ENCODE measurements at places on chromosomes 4 and X. TPM values are rescaled to one million over a fixed set of nuclear protein-coding genes. Genes with fewer than 3 reads are reported as not detected.

GRCh38 chrX:54540289-54540688, 10.3 kb downstream of the GNL3L start:
- no peak for DNase-seq

GRCh38 chr4:41719417-41719816, 29.1 kb downstream of the PHOX2B start:
- no peak for DNase-seq

DNA sequence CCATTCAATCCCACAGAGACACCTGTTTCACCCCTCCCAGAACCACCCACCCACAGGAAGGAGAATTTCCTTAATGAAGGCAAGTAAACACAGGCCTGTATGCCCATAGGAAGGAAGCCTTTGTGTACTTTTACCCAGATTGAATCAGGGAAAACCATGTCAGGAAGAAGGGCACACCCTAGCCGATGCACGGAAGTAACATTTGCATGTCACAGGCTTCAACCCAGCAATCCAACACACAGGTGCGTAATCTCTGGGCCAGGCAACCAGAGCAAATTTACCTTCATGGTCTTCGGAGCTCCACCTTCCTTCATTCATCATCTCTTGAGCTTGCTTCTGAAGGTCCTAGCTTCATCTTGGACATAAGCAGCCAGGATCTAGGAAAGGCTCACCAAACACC, 206.3 kb downstream of the SHROOM3 start:
- DNase-seq, result no peak

DNA sequence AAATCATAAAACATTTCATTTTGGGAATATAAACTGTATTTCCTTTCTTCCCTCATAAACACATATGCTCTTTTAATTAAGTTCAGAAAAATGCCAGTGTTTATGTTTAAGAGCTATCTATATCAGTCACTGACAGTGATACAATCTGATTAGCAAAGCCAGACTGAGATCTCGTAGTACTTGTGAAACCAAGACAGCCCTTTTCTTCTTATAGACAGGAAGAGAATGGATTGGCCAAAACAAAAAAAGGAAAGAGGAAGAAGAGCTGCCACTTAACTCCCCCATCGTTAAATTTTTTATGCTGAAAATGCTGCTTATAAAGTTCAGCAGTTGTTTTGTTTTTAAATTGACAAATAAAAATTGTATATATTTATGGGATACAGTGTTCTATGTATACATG, 87.4 kb downstream of the PLAC1 start:
- DNase-seq, result no peak

The DCAF12L1 gene
- total RNA-seq, result not detected

GRCh38 chrX:22165732-22166457, 106.8 kb upstream of the CBLL2 start:
- DNase-seq, result no peak

The GRIA3 gene
- 0.78 TPM for total RNA-seq

DNA sequence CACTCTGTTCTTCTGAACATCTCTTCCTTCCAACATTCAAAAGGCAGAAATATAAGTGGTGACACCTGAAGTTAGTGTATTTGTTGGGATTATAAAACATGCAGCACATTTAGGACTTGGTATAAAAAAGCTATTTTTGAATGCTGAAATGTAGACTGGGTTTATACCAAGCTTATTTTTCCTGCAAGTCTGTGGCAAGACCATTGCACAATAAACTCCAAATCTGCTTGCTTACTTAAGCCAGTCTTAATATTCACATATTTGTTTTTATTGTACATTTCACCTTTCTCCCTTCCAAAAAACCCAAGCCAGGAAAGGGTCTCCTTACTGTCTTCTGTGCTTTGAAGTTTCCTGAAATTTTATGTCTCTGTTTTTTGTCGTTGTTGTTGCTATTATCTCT, 63.7 kb downstream of the FHIP1A start:
- DNase-seq, result no peak

DNA sequence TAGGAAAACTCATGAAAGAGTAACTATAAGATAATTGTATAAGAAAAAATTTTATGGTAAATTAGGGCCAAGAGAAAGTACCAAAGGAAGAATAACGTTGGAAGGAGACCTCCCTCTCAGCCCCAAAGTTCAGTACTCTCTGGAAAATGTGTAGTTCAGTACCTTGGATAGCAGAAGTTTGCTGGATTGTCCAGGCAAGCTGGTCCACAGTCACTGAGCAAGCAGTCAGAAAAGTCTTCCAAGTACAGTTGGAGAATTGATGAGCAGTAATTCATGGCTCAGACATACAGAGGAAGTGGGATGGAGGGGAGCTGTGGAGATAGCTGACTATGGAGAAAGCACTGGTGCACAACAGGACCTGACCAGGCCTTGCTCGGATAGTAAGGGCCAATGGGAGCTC, 598.2 kb upstream of the NDST4 start:
- DNase-seq, result no peak

The AADAT gene
- 8.8 TPM for total RNA-seq

DNA sequence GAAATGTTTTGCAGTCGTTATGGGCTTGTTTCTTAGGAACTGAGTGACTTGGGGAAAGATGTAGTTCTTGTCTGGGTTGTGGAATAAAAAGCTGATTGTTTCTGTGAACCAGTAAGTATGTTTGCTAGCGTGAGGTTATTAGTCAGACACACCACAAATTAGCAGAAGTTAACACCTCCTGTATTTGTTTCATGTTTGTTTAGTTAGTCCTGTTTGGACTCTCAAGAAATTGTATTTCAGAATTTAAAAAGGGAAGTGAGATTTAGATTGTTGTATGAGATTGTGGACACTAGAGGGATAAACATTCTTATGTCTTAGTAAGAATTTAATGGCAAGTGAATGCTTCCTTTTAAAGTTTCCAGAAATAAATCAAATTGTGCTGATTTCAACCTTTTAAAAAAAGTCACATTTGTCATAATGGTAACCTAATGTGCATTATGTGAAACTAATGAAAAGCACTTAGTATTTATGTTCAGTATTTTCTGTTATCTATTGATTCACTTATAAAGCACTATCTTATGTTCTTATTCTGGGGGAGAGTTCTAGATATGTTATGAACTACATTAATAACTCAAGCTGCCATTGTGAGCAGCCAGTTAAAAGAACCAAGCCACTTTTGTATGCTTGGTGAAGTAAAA, 25.6 kb downstream of the ATP10D start:
- no peak for DNase-seq

The TACC3 gene
- 9.6 TPM for total RNA-seq

The TMEM271 gene
- total RNA-seq, result not detected

- no peak for DNase-seq
These were observed 52.3 kb downstream of the TLR10 start for GRCh38 chr4:38730493-38730829.

DNA sequence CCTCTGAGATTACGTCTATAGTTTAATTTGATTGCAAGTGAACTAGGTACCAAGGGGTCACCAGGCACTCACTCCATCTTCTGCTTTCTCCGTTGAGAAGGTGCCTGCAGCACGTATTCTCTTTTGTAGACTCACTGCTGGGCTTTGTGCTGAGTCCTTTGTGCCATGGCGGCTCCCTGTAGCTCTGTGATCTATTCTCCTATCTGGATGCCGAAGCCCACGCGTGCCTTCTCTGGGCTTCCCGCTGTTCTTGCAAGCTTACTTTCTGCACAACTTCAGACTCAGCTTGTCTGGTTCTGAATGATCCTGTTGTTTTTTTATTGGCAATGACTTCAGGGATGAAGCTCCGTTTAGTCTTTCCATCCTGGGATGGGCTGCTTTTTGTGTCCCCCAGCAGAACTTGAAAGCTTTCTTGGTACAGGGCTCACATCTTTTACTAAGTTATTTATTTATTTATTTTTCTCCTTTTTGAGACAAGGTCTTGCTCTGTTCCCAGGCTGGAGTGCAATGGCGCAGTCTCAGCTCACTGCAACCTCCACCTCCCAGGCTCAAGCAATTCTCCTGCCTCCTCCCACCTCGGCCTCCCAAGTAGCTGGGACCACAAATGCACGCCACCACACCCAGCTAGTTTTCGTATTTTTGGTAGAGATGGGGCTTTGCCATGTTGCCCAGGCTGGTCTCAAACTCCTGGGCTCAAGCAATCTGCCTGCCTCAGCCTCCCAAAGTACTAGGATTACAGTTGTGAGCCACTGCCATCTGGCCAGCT, 100.9 kb upstream of the NKX1-1 start:
- no peak for DNase-seq

GRCh38 chr4:94931626-94932025, 173.9 kb downstream of the BMPR1B start:
- DNase-seq, result no peak

DNA sequence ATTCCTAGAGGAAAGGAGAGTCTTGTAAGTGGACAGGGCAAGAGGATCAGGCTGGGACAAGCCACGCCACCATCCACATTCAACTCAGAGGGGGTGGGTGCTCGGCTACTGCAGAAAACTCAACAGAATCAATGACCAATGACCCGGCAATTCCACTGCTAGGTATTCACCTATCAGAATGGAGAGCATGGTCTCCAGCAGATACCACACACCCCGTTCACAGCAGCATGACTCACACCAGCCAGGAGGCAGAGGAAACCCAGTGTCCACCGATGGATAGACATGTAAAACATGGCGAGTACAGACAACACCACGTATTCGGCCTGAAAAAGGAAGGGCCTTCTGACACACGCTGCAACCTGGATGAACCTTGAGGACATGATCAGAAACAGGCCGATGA, 175.9 kb downstream of the AFAP1 start:
- no peak for DNase-seq

- no peak for DNase-seq
These were observed 826 bp upstream of the SCML1 start for GRCh38 chrX:17736478-17736855.

The INTU gene
- 21.6 TPM for total RNA-seq

DNA sequence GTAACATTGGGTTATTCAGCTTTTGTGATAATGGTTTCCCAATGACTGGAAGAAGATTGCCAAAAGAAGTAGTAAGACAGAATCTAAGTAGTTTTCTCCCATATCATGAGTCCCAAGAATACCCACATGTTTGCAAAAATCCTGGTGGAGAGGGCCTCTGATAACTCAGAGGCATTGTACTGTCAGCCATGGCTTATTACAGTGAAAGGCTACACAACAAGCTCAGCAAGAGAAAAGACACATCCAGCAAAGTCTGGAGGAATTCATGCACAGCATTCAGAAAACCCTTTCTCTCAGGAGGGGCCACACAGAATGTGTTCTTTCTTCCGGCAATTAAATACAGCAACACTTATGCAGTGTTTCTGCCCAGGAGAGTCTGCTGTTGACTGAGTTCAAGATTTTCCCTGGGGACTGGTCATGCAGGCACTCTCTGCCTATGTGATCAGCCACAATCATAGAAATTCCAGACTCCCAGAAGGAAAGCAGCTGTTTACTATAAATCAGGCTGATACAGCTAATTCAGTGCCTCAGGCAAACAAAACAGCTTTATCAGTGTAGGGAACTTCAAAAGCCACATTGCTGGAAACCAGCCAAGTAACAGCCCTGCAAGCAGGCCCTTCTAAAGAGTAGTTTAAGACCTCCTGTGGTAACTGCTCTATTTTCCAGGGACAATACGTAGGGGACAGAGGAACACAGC, 937.1 kb downstream of the CCSER1 start:
- DNase-seq, result no peak
